ENCODE measurements at places on chromosomes 12 and 14.

- DNase-seq, result no peak
These were observed 20.7 kb downstream of the HAL start for GRCh38 chr12:95975491-95975890.

DNA sequence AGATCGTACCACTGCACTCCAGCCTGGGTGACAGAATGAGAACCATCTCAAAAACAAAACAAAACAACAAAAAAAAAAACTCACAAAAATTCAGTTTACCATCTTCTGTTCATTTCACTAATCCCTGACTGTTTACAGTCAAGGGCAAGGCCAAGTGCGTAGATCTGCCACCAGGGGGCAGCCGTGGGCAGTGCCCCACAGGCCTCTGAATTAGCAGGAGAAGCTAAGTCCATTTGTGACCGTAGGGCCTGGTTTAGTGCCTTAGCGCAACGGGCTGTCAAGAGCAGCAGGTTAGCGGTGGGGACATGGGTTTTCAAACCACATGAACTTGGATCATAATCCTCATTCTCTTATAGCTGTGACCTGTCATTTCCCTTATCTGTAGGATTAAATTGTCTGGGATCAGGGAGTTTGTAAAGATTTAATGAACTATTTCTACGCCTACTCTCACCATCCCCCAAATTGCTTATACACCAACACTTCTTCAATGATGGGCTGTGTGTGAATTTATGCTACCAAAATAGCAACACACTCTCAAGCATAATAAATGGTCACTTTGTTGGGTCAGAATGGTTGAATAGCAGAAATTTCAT is 49.0 kb downstream of the KCTD10 start:
- peak; percentile 71 for DNase-seq

GRCh38 chr12:785706-786105 is 33.3 kb downstream of the WNK1 start:
- DNase-seq, result no peak

DNA sequence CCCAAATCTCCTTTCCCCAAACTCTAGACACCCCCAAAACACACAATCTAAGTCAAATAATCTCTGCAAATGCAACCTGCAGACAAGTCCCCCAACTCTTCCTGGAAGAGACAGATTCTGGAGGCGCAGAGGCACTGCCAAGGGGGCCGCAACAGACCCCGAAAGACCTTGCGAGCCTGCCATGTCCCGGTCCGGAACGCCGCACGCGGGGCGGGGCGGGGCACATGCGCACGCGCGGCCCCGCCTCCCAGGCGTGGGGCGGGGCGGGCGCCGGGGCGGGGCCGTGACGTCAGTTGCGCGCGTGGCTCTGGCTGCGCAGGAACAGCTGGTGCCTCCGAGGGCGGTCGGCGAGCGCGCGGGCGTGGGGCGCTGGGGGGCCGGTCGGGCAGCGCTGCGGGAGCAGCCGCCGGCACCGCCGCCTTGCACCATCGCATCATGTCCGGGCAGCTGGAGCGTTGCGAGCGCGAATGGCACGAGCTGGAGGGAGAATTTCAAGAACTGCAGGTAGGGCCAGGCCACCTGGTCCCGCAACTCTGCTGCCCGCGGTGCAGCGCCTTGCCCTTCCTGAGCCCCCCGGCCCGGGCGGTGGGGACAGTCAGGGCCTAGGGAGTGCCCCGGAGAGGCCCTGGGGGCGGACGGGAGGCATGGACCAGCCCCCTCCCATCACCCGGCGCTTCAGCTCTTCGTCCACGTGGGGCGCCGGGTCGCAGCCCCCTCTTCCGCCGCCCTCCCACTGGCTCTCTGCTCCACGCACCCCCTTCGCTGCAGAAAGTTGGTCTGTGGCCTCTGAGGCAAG is at the start of gene TMEM120B:
Gene TMEM120B, plus strand, starts transcription at position 292 of the 796 bp plus-strand sequence. Its CDS starts 144 bp downstream, at position 436.
- DNase-seq, result peak; percentile 76

GRCh38 chr12:87121896-87122295 is 865.7 kb upstream of the MGAT4C start:
- no peak for DNase-seq

- DNase-seq, result no peak
These were observed 194.2 kb downstream of the ADGRD1 start for GRCh38 chr12:131147894-131148293.

DNA sequence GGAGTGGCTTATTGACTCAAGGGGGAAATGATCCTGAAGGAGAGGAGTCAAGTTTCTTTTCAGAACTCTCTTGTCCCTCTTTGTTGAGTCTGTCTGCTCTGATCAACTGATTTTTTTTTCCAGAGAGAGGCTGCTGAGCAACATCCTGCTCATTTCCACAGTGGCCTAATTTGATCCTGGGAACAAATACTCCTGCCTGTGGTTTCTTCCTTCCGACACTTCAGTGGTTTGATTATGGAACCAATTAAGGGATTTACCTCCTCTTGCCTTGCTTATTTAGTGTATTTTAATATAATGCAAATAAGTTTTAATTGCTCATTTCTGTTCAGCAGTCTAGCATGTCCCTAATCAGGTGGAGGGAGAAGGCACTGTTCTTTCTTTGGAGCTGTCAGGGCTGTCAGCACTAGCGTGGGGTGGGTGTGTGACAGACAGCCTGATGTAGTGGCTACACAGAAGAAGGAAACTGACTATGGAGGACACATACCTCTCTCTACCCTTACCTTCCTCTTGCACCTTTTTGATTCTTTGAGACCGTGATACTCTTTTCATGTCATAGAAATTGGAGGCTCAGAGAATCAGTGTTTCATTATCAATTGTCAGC is 344.9 kb upstream of the STXBP6 start:
- no peak for DNase-seq

DNA sequence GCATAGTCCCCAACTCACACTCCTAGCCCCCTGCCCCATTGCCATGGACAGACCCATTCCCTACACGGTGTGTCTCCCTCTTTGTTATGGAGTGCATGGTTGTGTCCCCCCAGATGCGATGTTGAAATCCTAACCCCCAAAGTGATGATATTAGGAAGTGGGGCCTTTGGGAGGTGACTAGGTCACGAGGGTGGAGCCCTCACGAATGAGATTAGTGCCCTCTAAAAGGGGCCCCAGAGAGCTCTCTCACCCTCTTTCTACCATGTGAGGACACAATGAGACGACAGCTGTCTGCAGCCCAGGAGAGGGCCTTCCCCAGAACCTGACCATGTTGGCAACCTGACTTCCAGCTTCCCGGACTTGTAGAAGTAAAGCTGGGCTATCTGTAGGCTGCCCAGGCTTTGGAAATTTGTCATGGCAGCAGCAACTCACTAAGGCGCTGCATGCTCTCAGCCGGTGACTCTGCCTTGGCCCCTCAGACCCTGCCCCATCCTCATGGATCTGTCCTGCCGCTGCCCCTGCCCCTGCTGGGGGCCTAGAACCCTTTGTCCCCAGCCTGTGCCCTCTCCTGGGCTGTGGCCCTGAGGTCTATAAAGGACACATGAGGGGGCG is 318.1 kb upstream of the RTL1 start:
- no peak for DNase-seq

GRCh38 chr14:32374155-32374554 is 45.1 kb downstream of the AKAP6 start:
- no peak for DNase-seq

- no peak for DNase-seq
These were observed 25.5 kb downstream of the ZNF664 start for GRCh38 chr12:123998344-123998990.

DNA sequence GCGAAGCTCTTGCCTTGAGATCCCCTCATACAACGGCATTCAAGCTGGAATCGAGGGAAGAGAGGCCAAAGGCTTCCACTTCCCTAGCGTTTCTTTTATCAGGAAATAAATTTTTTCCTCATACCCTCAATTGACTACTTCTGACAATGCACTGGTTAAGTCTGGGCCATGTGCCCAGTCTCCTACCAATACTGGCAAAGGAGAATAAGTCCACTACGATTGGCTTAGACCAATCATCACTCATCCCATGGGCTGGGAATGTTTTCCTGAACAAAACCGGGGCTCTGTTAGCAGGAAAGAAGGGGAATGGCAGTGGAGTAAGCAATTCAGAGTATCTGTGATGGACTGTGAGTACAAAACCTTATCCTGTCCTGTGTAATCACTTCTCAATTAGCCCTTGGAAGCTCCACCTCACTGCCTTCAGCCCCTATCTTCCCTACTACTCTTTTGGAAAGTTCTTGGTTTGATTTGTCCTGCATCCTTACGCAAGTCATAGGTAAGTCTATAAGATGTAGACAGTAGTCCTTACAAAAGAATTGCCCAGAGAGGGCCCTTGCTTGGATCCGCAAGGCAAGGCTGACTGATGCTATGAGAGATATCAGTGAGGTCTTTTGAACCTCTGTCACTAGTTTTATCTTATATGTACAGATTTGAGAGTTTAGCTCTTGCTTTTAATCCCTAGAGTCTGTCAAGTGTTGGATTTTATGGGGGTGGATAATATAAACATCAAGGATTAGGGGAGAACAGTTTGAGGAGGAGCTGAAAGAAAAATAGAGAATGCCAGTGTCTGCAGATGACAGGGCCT is 36.3 kb upstream of the CDK17 start:
- no peak for DNase-seq

DNA sequence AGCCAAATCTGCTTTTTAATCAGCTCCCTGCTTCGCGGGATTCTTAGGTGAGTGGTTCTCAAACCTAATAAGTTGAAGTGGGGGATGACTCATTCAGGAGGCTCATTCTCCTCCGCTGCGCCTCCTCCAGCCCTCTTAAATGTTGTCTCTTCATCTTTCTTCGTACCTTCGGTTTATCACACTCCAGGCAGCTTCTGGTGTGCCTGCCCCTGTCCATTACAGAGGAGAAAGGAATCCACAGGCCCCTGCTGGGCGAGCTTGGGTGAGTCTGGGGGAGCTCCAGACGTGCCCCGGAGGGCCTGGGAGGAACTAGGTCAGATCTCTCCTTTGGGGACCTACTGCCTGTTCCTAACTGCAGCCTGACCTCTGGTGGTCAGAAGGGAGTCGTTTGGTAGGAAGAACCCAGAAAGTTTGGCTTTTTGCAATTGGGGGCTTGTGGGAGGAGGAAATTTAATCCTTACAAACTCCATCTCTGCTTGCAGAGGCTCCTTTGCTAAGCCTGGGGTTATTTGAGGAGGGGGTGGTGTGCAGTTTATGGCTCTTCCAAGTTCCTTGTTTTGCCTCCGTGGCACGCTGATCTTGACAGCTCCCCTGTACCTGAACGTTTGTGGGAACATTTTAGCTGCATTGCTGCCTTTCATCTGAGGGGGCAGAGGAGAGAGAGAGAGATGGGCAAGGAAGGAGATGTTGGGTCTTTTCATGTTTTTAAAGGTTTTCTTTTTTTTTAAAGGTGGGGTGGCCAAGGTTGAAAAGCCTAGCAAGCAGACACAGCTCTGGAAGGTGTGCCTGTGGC is 84.1 kb upstream of the GNG2 start:
- DNase-seq, result peak; percentile 23

GRCh38 chr12:131770120-131770519 is 58.1 kb upstream of the MMP17 start:
- no peak for DNase-seq

DNA sequence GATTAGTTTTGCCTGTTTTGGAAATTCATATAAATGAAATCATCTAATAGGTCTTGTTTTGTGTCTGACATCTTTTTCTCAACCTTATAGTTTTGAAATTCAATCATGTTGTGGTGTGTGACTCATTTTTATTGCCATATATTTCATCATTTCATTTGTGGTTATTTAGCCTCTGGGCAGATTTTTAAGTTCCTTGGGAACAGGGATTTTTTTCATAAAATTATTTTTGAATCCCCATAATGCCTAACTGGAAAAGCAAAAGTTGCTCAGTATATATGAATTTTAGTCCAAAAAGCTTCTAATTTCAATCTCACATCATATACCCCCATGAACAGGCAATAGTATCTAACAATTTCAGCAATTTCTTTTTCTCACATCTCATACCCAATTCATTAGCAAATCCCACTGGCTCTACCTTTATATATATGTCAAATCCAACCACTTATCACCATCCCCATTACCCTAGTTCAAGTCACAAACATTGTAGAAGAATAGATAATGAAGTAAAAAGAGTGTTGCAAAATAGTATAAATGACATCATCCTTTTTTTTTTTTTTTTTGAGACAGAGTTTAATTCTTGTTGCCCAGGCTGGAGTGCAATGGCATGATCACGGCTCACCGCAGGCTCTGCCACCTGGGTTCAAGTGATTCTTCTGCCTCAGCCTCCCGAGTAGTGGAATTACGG is 2.6 kb upstream of the OR6J1 start:
- no peak for DNase-seq

DNA sequence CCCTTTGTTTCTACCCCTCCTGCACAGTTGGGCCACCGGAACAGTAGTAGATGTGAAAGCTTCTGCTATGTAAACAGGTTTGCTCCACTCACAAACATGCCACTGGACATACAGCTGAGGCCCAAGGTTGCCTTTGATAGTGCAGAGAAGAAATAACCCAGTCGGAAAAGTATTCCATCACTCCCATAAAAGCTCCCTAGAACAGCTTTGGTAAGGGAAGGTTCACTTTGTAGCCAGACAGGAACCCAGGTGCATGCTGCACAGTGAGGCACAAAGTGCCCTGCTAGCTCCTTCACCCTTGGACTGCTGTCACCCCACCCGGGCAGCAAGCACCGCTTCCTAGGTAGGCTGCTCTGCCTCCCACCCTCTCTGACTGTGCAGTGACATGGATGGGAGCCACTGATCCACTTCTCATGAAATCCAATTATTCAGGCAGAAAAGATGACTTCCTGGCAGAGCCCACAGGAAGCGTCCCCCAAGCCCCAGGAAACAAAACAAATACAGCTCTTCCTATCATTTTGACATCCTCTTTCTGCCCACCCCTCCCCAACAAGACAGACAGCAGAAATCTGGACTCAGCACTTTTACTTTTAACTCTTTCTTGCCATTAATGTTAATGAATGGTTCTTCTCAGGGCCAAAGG is 100.2 kb downstream of the SRGAP1 start:
- DNase-seq, result no peak

Measured in CD4-positive, alpha-beta T cell treated with Interleukin-4 for 4 hours (primary cell).